Stimulated activated naive CD8-positive, alpha-beta T cell treated with anti-CD3 and anti-CD28 coated beads, Interleukin-15, amount 100 ng/mL, for 72 hours (primary cell): ENCODE measurements at places on chromosomes 2 and 18.

DNA sequence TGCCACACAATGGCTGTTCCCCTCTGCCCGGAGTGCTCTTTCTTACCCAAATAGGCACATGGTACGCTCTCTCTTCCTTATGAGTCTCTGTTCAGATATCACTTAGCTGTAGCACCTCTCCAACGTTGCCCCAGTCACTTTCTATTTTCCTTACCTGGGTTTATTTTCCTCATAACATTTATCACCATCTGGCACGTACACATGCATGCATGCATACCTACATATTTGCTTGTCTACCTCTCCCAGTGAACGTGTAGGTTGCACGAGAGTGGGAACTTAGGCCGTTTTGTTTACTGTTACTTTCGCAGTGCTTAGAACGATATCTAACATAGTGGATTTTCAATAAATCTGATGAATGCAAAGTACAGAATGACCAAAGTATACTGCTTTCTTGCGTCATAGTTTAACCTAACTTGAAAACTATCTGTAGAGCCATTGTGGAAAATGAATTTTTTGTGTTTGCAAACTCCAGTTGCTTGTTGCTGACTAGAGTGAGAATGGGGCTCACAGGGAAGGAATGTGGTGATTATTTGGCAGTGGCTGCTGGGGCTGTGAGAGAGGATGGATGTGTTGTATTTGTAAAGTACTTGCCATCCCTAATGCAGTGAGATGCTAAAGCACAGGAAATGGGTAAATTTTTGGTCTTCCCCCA, 47.1 kb downstream of the ACSL3 start:
- DNase-seq, result no peak

GRCh38 chr2:176848844-176849243, 363.8 kb upstream of the HNRNPA3 start:
- DNase-seq, result no peak

DNA sequence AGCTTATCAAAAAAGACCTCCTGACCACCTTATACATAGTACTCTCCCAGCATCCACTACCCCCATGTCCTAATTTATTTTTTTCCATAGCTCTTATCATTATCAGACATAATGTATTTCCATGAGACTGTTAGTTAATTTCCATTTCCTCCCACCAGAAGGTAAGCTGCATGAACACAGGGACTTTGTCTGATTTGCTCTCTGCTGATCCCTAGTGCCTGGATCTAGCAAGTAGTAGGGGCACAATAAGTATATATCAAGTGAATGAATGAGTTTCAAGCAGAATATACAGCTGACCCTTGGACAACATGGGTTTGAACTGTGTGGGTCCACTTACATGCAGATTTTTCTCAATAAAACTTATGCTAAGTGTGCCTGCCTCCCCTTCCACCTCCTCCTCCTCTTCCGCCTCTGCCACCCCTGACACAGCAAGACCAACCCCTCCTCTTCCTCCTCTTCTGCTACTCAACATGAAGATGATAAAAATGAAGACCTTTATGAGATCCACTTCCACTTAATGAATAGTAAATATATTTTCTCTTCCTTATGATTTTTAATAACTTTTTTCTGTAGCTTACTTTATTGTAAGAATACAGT, 53.8 kb downstream of the CTAGE1 start:
- no peak for DNase-seq

DNA sequence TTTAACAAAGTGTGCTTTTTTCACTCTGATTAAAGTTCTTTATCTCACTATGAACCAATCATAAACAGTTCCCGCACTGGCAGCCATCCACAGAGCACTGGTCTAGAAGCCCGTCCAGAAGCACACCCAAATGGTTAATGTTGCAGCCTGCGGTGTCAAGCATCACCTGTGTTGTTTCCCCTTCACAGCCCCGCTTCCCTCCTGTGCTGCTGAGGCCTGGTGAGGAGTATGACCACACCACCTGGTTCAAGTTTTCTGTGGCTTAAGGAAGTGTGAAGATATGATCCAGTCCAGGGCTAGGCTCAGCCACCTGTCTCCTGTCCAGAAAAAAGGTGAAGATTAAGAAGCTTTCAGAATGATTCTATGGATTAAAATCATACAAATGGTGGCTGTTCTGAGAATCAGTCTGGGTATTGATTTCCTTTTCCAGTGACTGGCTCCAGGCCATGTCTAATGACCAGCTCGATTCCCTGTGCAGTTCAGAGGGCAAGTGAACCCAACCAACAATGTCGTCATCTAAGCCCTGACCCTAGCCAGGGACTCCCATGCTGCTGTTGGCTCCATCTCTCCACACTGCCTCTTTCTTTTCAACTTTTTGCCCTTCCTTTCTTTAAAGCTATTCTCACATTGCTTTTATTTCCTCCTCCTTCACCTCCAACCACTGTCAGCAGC, 17.7 kb downstream of the SRSF7 start:
- DNase-seq, result no peak

DNA sequence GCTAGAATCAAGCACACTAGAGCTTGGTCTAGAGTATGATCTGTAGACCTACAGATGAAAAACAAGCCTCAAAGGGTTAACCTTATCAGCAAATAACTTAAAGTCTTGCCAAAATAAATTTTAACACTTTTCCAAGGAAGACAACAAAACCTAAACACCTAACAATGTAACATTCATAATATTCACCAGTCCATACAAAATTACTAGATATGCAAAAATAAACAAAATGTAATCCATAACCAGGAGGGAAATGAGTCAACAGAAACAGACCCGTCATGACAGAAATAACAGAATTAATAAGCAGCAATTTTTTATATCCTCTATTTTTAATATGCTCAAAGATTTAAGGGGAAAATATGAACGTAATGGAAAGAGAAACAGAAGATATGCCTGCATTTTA, 36.1 kb downstream of the TRAK2 start:
- DNase-seq, result no peak

- no peak for DNase-seq
These were observed 103.0 kb downstream of the MAPK4 start for GRCh38 chr18:50662775-50663383.

DNA sequence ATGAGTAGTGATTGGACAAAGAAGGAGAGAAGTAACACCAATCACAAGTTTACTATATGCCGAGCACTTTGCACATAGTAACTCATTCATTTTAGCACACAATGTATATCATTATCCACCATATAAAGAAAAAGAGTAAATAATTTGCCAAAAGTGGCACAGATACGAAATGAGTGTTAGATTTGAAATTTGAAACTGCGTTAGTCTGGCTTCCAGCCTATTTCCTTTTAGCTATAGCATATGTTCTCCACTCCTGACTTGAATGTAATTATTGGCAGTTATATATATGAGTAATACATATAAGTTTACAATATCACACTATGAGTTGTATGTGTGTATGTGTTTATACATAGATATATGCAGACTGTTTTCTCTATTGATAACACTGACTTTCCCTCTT, 98.6 kb downstream of the NOL4 start:
- DNase-seq, result no peak

DNA sequence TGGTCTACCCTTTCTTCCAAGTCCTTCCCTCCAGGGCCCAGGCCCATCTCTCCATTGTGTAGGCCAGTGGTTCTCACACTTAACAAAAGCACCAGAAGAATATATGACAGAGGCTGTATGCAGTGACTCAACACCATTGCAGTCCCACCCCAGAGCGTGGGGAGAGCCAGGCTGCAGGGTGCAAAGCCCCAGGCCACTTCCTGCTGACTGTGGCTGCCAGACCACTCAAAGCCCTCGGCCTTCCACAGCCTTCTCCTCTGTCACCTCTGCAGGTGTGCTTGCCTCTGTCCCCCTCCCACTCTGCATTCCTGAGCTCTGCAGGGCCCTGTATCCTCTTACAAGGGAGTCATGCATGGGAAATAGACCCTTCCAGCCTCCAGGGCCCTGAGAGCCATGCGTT, 40.4 kb upstream of the ARHGEF4 start:
- no peak for DNase-seq

- no peak for DNase-seq
These were observed 148.3 kb upstream of the SRD5A2 start for GRCh38 chr2:31729065-31729439.

DNA sequence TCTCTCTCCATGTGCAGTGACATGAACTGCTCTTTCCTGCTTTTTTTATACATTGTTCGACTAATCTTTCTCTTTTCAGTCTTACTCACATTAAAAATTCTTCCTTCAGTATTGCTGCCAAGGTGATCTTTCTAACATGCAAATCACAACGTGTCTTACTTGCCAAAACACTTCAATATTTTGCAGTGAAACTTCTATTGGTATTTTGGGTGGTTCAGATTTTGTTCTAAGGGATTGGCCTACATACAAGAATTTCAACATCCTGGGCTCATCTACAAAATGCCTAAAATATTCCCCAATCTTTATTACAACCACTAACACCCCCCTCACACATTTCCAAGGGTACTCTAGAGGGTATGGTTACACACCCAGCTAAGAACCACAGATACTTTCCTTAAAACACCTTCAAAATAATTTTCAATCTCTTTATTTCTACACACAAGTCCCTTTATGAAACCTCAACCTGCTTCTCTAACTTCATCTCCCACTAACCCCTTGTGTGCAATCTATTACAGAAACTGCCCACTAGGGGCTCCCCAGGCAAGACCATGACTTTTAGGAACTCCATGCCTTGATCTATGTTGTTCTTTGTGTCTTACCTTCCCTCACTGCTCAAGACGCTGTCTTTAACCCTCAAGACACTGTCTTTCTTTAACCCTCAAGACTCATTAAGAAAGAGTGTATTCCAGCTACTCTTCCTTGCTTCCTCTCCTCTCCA, 50.9 kb downstream of the COL3A1 start:
- DNase-seq, result no peak
